ENCODE measurements at places on chromosomes 6 and 20.

DNA sequence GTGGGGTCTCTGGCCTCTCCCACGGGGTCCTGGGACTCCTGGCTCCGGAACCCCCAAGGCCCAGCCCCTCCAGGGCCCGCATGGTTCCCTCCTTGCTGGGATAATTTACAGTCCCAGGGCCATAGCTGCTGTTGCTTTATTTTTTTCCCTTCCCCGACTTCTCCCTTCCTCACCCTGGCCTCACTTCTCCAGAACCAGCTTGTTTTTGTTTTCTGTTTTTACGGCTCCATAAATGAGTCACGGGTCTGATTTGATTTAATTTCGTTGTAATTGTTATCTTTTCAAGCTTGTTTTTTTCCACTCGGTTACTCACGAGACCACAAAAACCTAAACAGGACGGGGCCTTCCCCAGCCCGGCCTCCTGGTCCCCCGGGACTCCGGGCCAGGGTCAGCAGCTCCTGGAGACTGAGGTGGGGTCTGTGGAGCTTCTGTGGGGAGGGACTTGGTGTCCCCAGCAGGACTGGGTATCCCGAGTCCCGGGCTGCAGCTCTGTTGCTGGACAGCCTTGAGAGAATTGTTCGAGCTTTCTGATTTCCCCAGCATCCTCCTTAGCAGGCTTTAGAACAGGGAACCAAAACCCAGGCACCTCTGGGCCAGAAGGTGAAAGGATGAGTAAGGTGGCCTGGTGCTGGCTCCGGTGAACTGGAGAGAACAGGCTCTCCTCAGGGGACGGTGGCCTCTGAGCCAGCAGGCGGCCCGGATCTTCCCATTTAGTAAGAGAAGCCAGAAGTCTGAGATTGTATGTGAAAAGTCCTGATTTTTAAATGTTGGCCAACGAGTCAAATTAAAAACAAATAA, 94.9 kb downstream of the CEBPB start:
- DNase-seq, result no peak

DNA sequence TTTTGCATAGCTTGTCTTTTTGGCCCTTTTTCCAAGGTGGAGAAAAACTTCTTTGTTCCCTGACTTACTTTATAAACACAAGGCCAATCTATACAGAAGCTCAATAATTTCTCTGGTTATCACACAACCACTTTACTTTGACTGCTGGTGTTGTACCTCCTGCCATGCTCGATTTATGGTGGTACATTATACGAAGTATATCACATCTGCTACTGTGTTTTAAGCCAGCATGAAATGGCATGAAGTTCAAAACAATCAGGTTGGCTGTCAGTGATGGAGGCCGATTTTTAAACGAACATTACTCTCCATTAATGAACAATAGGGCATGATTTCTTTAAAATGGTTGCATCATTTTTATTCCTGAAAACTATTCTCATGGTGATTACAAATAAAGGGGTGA, 21.0 kb upstream of the ATXN1 start:
- no peak for DNase-seq

GRCh38 chr6:24666097-24666640, 530 bp downstream of the TDP2 start:
- DNase-seq, result no peak

DNA sequence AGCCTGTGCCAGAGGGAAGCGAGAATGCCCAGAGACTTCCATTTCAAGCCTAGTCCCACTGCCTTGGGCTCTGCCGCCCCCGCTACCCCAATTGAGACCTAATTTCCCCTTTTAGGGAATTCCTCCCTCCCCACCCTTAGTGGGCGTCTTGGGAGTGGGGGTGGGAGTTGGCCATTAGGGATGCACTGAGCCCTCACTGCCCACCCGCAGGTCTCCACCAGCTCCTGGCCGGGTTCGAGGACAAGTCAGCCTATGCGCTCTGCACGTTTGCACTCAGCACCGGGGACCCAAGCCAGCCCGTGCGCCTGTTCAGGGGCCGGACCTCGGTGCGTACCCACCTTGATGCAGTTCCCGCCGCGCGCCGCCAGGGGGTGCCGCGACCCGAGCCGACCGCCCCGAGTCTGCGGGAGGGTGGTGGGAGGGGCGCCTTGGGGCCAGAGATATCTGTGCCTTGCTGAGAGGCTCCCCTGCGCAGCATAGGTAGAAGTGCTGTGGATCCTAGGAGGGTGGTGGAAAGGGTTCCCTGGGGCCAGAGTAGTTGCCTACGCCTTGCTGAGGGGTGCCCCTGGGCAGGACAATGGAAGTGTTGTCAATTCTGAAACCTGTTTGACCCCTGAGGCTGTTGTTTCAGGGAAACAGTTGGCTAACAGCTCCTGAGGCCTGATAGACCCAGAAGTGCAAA, 9.2 kb downstream of the ITPA start:
- no peak for DNase-seq

DNA sequence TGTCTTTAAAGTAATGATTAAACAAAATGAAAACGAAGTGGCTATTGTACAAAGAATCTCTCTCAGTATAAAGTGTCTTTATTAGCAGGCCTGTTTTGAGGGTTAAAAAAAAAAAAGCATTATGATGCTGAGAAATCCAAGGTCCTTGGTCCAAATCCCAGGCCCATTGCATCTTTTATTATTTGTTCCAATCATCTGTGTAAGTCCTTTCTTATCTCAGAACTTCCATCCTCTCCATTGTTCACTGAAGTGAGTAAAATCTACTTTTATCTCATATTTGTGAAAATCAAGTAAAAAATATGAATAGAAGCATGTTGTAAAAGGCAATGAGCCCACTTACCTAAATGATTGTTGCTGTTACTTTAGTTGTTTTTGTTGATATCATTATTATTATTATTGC, 499.1 kb upstream of the JAG1 start:
- DNase-seq, result no peak

DNA sequence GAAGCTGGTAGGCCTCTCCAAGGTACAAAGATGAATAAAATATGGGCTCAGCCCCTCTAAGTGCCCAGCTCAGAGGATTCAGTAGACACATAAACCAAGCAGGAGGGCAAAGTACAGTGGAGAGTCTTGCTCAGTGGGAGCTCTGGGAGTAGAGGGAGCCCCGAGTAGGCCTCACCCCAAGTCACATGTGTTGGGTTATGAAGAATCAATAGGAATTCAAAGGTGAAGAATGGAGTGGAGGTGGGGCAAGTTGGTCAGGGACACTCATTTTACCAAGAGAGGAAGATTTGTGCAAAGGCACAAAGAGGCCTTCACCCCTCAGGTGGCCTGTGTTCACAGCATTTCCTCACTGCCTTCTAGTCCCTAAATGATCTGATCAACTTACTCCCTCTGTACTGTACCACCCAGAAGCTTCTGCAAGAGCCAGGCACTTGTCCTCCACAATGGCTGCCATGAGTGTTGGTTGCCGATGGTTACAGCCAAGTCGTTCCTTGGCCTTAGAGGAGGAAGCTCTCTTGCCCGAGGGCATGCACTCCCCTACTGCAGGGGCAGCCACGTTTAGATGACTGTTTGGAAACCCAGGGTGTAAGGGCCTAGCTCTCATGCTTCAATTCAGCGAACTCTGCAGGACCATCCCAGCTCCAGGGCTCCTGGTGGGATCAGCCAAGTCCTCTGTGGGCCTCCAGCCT, 6.7 kb upstream of the CDKN1A start:
- no peak for DNase-seq

GRCh38 chr6:20744911-20745557, 210.8 kb downstream of the CDKAL1 start:
- no peak for DNase-seq

- DNase-seq, result no peak
Observed at GRCh38 chr6:135600086-135600702, 102.7 kb upstream of the AHI1 start.

DNA sequence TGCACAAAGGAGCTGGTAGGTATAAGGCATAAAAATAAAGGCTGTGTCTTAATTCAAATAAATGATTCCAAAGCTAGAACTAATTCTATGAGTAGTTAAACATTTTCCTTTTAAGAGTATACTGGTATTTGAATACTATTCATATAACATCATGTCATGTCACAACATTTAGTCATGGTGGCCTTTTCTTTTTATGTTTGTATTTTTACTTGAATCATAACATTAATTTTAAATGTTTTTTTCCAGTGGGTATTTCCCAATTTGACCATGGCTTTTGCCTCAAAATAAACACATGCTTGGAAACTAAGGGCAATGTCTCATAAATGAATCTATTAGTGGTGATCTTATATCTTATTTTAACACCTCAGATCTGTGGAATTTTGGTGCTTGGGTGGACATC, 177.1 kb downstream of the CD109 start:
- no peak for DNase-seq

DNA sequence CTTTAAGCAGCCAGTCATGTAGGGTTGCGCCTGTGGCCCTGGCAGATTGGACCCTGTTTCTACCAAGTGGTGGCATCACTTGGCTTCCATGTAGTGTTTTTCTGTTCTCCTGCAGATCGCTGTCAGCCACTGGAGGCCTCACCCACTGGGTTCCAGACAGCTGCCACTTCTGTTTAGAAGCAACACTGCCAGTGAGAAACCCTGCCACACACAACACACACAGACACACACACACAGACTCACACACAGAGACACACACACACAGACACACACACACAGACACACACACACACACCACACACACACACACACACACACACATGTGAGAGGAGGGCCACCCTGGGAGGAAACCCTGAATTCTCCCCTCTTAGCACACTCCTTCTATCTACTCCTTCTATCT, 51.8 kb downstream of the UTRN start:
- no peak for DNase-seq

DNA sequence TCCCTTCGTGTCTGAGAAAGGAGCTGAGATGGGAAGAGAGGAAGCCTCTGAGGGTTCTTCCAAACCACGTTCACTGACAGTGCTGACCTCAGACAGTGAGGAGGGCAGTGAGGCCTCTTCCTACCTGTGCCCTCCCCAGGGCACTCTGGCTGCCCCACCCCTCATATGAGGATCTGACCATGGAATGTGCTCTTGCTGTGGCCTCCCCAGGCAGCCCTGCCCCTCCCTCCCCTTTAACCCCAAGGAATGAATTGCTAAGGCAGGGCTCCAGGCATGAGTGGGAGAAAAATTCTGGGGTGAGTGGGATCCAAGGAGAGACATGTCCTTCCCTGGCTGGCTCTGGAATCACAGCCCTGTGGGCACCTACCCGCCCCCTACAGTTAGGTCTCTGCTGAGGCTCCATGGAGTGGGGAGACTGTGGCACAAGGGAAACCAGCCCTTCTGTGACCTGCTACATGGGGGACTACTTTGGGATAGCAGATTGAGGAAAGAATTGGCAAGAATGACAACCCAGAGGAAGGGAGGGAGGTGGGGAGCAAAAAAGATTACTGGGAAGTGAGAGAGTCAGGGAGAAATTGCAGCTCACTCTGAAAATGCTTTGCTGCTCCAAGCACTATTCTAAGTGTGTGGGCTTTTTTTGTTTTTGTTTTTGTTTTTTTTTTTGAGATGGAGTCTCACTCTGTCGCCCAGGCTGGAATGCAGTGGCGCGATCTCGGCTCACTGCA, 29.4 kb downstream of the TNXB start:
- DNase-seq, result no peak

GRCh38 chr6:85574932-85575598, 18.6 kb downstream of the SNX14 start:
- no peak for DNase-seq

DNA sequence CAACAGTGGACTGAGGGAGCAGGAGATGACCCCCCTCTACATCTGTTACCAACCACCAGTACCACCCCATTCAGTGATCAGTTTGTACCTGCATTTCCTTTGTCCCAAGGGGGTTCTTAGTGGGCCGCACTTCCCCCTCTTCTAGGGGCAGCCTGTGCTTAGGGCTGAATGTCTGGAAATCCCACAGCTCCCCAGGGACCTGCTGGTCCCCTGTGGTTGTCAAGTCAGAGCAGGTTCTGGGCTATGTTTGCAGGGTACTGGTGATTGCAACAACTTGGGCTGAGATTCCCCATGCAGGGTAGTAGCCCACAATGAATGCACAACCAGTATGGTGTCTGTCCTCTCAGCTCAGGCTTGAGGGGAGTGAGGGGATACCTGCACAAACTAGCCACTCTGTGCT, 39.7 kb upstream of the COL10A1 start:
- DNase-seq, result no peak

DNA sequence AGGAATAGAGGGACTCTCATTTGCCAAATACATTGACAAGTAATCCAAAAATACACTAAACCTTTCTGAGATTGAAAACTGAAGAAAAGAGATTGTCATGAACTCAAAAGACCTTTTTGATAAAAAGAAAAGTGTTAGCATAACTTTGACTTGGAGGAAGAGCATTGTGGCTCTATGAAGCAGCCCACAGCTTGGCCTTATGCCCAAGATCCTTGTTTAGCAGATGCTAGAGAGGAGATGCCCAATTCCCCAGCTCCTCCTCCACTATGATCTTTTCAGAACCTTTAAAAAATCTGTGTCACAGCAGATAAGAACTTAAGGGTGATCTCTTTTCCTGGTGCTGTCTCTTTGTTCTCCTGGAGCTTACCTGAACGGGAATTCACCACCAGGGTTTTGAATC, 35.8 kb upstream of the IGF2R start:
- no peak for DNase-seq

DNA sequence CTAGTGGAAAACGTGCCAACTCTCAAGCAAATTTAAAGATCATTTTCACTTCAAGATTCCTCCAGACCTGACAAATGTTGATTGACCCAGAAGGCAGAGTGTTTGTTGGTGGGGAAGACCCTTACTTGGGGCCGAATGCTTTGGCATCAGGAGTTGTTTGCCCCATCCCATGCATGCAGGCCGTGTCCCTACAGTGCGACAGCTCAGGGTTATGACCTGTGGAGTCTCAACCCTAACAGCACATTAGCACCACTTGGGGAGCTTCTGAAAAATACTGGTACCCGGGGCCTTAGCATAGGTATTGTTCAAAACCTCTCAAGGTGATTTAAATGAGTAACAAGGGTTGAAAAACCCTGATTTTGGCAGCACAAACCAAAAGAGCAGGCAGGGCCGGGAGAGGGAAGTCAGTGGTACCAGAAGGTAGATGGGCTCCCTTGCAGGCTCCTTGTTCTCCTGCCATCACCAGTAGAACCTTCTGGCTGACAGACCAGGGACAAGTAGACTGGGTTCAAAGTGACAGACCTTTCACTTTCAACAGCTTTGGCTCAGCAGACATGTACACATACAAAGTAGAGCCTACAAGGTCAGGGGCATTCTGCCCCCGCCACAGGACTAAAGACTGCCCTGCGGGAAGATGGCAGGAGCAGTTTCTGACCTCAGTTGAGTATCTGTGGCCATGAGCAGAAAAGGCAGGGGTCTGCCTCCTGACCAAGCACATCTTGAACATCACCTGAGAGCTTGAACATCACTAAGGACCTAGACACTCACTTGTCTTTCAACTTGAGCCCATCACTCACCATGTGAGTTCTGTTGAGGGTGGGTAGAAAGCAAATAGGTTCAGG, 39.6 kb downstream of the PLCG1 start:
- DNase-seq, result no peak
